ENCODE measurements at places on chromosomes 4 and X. TPM values are rescaled to one million over a fixed set of nuclear protein-coding genes. Genes with fewer than 3 reads are reported as not detected.

Gene RGN
- 31.6 TPM for polyA plus RNA-seq

DNA sequence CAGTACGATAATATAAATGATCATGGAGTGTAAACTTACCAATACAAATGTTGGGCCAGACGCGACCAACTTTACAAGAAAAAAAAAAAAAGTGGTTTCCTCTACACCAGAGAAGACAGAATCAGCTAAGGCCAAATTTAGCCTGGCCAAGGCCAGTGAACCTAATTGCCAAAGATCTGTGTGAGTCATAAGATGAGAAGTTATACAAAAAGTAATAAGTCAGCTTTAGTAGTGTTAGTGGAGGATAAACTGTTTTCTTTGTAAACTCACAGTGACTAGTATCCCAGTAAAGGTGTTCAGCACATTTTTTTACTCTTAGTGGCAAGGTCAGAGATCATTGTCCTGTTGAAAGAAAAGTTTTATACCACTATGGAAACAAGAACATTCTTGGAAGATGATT, 531.4 kb upstream of the TECRL start:
- no peak for DNase-seq

GRCh38 chr4:156830351-156830750, 141.2 kb downstream of the PDGFC start:
- DNase-seq, result no peak

DNA sequence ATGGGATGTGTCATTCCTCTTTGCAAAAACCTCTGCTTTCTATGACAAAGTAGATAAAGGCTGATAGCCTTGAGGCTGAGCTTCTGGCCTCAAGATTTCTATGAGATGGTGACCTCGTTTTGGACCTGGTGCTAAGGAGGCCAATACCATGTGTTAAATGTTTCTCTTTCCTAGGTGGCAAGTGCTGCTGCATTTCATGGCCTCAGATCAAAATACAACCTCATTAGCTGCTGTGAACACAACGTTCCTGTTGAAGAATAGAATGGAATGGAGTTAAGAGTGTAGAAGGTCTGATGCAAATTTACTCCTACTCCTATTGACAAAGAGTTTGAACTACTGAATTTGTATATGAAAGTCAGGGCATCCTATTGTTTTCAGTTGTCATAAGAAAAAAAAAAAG, 112.0 kb downstream of the C4orf51 start:
- DNase-seq, result no peak

Gene TRIML2
- not detected for polyA plus RNA-seq

DNA sequence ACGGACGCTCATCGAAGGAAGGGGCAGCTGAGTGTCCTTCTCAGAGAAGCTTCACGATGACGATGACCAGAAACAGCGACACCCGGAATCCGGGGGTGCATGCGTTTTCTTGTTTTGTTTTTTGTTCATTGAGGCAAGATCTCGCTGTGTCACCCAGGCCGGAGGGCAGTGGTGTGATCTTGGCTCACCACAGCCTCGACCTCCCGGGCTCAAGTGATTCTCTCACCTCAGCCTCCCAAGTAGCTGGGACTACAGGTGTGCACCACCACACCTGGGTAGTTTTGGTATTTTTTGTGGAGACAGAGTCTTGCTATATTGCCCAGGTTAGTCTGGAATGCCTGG, 19.8 kb downstream of the DGKQ start:
- DNase-seq, result no peak

Gene RHOXF2
- polyA plus RNA-seq, result 0.39 TPM

DNA sequence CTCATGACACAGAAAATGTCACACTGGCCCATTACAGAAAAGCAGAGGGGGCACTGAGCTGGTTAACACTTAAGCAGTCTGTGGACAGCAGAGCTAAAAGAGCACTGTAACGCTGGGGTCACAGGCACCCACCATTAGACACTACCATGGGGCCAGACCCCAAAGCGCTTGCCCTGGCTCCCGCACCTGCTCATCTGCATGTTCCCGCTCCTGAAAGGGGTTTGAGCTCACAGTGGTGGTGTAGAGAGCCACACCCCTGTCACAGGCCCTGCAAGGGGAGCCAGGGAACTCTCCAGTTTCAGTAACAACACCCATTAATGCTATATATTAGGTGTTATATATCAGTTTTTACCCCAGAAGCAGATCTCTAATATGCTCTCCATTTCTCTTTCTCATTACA, 187.0 kb downstream of the ANKRD50 start:
- DNase-seq, result no peak

DNA sequence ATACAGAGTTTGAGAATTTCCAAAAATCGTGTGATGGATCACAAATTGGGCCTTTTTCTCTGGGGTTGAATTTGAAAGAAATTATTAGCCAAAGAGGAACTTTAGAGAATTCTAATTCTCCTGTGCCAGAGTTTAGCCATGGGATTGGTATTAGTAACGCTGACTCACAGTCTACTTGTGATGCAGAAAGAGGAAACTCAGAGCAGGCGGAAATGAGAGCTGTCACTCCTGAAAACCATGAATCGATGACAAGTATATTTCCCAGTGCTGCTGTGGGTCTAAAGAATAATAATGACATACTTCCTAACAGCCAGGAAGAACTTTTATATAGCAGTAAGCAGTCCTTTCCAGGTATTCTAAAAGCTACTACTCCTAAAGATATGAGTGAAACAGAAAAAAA, 64.9 kb downstream of the N4BP2 start:
- DNase-seq, result no peak

DNA sequence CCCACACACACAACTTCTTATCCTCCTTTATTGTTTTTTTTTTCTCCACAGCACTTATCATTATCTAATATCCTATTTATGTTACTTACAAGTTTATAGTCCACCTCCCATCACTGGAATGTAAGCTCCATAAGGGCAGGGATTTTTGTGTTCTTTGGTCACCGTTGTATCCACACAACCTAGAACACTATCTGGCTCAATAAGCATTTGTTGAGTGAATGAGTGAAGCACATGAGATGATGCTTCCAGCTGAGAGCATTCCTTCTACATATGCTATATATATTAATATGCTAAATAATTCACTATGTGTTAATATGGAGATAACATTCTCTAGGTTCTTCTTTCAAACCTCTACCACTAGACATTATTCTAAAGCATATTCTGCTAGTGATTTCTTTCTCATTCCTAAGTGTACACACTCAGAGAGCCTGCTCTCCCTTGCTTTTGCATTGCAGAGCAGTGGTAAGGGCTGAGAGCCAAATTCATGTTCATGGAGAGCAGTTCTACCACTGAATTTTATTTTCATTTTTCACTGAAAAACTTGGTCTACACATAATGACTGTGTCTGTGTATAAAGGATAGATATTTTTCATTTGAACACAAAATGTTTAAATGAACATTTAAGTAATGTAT, 20.3 kb upstream of the LUZP4 start:
- no peak for DNase-seq

DNA sequence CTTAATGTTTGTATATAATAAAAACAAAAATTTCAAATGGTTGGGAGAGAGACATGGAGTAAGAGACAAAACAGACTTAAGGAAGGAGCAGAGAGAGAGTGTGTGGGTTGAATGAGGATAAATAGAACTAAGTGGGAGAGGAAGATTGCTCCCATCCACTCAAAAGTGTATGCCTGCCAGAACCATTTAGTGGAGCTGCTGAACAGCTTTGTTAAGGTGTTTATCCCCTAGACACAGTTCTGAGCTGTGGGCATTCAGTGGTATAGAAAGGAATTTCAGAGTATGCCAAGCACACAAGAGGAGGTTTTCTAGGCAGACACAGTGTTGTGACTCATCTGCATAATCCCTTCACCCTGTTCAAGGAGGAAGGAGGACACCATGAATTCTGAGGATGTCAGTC, 508.6 kb upstream of the EPHA5 start:
- DNase-seq, result peak; percentile 14

Gene REELD1
- not detected for polyA plus RNA-seq

GRCh38 chrX:17860811-17861488, at the start of gene RAI2:
Gene RAI2 (minus strand): TSS chrX:17861298. CDS start chrX:17802010, 59,288 bp downstream.
- peak; percentile 41 for DNase-seq

GRCh38 chr4:90792696-90793095, 665.5 kb downstream of the CCSER1 start:
- no peak for DNase-seq

DNA sequence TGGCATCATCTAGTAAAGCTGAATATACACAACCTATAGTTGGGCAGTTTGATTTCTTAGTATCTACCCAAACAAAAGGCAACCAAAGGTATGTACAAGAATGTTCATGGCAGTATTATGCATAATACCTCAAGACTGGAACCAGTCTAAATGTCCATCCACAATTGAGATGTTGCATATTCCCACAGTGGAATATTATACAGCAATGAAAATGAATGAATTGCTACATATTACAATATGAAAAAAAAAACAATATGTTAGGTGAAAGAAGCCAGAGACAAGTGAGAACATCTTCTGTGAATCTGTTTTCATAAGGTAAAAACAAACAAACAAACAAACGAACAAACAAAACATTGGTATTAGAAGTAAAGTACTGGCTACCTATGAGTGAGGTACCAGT, 11.6 kb upstream of the RAB28 start:
- no peak for DNase-seq

- DNase-seq, result no peak
Observed at GRCh38 chrX:109719264-109719663, 13.8 kb downstream of the ACSL4 start.

GRCh38 chrX:30806187-30806728, 82.8 kb downstream of the TAB3 start:
- DNase-seq, result no peak

GRCh38 chrX:77426811-77427210, 20.4 kb upstream of the FGF16 start:
- DNase-seq, result no peak

DNA sequence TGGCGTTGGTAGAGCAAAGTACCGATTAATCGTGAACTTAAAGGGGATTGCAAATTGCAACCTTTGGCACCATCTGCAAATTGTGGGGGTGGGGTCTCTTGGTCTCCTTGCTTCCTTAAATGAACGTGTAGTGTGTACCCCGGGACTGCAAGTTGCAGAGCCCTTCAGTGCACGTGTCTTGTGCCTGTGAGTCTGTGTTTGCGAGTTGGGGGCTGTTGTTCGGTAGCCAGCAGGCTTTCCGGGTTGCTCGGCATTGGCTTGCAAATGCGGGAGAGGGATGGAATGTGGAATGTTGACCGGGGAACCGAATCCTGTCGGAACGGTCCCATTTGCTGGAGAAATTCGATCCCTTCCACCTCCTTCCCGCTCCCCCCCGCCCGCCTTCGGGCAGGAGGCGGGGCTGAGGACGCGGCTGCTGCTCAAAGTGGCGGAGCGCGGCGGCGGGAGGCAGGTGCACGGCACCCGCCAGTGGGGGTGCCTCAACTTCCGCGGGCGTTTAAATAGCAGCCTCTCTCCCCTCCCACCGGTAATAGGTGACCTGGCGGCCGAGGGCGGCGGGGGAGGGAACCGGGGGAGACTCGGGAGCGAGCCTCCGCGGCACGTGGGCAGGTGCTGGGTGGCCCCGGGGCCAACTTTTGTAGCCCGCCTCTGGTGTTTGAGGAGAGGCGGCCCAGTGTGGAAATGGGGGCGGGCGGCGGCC, 1.5 kb downstream of the JADE1 start:
- DNase-seq, result peak; percentile 92

DNA sequence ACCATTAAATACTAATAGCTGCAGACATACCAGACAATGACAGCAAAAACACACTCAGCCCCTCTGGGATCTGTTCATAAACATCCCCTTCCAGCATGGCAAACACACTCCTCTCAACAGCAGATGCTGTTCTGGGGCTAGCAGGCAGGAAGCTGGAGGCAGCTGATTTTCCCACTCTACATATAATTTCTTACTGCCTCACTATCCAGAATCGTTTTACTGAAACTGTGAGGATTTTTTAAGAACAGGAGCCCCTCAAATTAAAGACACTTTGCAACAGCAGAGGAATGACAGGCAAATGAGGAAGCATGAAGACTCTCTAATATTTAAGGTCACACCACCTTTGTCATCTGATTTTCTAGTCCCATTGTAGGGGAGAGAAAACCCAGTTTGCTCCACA, 2.2 kb downstream of the MAPK10 start:
- DNase-seq, result no peak

Gene CLNK
- not detected for polyA plus RNA-seq

Gene TBX22
- polyA plus RNA-seq, result 0.87 TPM

DNA sequence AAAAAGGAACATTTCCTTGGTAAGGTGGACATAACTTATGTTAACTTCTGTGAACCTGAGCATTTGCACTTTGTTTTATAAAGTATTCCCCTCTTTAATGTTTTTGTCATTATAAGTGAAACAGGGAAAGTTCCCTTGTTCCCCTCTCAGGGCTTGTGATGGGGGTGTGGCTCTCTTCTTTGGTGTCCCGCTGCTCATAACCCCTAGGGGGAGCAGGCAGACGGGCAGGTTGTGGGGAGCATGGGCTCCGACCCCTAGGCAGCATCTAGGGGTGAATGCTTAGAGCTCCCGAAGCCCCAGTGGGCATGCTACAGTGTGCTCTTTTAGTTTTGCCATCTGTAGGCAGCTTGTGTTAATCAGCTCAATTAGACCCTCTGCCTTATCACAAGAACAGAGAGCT, 200.4 kb downstream of the DACH2 start:
- DNase-seq, result no peak

DNA sequence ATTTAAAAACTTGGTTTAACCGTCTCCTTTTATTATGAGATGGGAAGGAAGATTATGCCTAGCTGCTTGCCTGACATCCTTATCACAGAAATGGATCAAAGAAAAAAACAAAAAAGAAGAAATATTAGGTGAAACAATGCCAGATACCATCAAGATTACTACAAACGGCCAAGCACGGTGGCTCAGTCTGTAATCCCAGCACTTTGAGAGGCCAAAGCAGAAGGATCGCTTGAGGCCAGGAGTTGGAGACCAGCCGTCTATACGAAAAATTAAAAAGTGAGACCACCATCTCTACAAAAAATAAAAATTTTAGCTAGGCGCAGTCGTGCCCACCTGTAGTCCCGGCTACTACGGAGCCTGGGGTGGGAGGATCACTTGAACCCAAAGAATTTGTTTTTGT, 2.3 kb downstream of the FRYL start:
- DNase-seq, result no peak

DNA sequence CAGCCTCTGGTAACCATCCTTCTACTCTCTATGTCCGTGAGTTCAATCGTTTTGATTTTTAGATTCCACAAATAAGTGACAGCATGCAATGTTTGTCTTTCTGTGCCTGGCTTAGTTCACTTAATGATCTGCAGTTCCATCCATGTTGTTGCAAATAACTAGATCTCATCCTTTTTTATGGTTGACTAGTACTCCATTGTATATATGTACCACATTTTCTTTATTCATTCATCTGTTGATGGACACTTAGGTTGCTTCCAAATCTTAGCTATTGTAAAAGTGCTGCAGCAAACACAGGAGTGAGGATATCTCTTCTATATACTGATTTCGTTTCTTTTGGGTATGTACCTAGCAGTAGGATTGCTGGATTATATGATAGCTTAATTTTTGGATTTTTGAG, 140.9 kb downstream of the MID1 start:
- DNase-seq, result no peak

GRCh38 chr4:159293811-159294515, 191.1 kb downstream of the RAPGEF2 start:
- DNase-seq, result no peak

Gene SSX2B
- polyA plus RNA-seq, result not detected
